Stimulated activated CD4-positive, alpha-beta T cell treated with anti-CD3 and anti-CD28 coated beads, Interleukin-2, amount 100 ng/mL, for 24 hours (primary cell): ENCODE measurements at places on chromosomes 6 and 20.

- DNase-seq, result no peak
These were observed 5.8 kb upstream of the MATN4 start for GRCh38 chr20:45313943-45314342.

- no peak for DNase-seq
These were observed 114.2 kb upstream of the MTHFD1L start for GRCh38 chr6:150751296-150751695.

DNA sequence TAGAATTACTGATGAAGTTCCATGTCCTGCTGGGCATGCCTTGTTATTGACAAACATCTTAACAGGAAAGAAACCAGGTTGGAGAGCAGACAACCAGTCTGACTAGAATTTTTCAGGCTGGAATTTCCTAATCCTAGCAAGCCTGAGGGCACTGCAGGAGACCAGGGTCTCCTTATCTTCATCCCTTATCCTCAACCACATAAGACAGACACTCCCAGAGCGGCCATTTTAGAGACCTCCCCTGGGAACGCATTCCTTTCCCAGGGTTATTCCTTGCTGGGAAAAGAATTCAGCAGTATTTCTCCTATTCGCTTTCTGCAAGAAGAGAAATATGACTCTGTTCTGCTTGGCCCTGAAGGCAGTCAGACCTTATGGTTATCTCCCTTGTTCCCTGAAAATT lies 803.7 kb downstream of the GRIK2 start:
- DNase-seq, result no peak

DNA sequence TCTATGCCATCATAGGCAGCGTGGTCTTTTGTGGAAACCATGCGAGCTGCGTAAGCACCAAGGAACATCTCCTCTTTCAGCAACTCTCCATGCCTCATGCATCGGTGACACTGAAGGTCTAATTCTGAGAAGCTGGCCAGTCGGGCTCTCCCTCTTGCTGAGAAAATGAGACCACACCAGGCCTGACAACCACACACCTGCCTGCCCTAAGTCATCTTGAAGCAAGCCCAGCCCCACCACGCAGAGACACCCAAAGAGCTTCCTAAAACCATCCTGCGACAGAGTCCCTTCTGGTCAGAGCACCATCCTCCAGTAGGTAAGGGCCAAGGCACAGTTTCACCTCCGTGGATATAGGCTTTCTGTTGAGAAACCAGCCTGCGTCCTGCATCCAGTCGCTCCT lies 26.6 kb downstream of the PREX1 start:
- no peak for DNase-seq
